ENCODE measurements at places on chromosomes 6 and 20. TPM values are rescaled to one million over a fixed set of nuclear protein-coding genes. Genes with fewer than 3 reads are reported as not detected.

Gene ZMYND8
- 37.5 TPM for total RNA-seq

Gene C6orf15
- total RNA-seq, result not detected

- DNase-seq, result no peak
These were observed 466.4 kb downstream of the PKHD1 start for GRCh38 chr6:51620971-51621370.

Gene FAM184A
- total RNA-seq, result 3.4 TPM

Gene SAMHD1
- total RNA-seq, result 94.1 TPM

Gene SLC12A5
- 2.0 TPM for total RNA-seq

Gene SMLR1
- 0.16 TPM for total RNA-seq

GRCh38 chr20:36672991-36673390, 27.0 kb upstream of the SLA2 start:
- DNase-seq, result no peak

Gene OR2H1
- total RNA-seq, result not detected

- DNase-seq, result no peak
These were observed 39.8 kb downstream of the HIVEP1 start for GRCh38 chr6:12051861-12052368.

Gene TMEM200A
- total RNA-seq, result 17.9 TPM

GRCh38 chr6:121008553-121008952, 325.7 kb downstream of the TBC1D32 start:
- no peak for DNase-seq

DNA sequence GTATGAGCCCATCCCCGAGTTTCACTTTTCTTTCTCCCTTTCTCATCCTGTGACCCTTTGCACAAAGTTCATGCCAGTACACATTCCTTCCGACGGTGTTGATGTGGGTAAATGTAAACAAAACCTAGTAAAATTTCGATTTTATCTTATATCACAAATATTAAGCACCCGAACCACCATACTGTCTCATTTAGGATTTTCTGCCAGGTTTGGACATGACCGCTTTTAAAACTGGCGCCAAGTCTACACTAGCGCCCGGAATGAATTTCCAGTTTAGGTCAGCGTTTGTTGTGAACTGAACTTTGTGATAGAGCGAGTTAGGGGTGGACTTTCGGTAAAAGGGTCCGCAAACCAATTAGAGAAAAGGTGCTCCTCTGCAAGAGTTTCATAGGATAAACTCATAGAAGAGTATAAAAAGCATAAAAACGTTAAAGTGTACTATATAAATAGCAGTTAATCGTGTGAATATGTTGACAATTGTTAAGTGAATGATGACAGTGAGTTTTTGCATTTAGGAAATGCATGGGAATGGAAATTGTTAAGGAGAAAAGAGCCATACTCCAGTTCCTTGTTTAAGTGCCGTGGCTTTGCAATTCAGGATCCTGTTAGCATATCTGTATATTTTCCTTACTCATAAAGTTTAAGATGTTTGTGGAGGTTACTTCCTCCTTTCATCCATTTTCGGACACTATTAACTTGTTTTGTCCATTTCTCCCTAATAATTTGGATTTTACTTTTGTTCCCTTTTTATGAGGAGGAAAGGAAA, 937 bp downstream of the AKAP7 start:
- peak; percentile 41 for DNase-seq

DNA sequence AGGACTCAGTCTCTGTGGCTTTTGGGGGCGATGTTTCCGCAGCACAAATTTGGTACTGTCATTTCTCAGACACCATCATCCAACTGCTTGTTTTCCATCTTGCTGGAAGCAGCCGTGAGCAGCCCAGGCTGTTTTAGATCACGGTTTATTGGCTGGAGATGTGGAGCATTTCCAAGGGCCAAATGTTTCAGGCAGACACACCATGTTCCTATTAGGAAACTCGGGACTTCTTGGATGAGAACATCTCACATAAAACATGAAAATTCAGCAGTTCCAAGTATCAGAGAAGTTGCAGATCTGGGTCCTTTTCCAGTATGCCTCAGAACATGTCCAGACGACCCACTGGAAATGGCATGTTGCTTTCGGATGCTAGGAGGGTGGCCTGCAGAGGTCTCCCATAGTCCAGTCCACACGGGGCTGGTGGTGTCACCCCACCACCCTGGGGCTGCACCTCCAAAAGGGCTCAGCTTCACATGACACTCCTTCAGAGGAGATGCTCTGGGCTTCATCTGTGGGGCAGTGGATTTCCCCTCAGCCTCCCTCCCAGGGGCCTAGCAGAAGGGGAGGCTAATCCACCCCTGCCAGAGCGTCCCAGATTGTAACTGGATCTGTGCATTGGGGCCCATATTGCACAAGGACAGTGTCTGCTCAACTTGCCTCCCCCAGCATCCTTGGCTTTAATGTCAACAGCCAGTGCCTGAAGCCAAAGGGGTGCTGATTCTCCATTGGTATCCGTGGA, 176.3 kb downstream of the SCP2D1 start:
- DNase-seq, result no peak

- no peak for DNase-seq
These were observed 112.2 kb downstream of the IRF4 start for GRCh38 chr6:503610-504362.

GRCh38 chr6:37490536-37491170, 9.0 kb downstream of the CCDC167 start:
- DNase-seq, result peak; percentile 43

Gene NRSN2
- 48.1 TPM for total RNA-seq

- DNase-seq, result no peak
These were observed 962.1 kb downstream of the GRIK2 start for GRCh38 chr6:102355578-102355977.

Gene C20orf144
- 0.16 TPM for total RNA-seq

Gene BPIFA1
- not detected for total RNA-seq

Gene MDFI
- 16.9 TPM for total RNA-seq

GRCh38 chr6:137121401-137121997, 51.9 kb downstream of the IL22RA2 start:
- DNase-seq, result no peak

Gene PTGIS
- total RNA-seq, result 24.1 TPM

- no peak for DNase-seq
These were observed 314.3 kb downstream of the EPHA7 start for GRCh38 chr6:93105017-93105416.

- DNase-seq, result peak; percentile 79
These were observed 122.6 kb upstream of the IFNGR1 start for GRCh38 chr6:137341681-137342195.

Gene NINL
- total RNA-seq, result 25.2 TPM

DNA sequence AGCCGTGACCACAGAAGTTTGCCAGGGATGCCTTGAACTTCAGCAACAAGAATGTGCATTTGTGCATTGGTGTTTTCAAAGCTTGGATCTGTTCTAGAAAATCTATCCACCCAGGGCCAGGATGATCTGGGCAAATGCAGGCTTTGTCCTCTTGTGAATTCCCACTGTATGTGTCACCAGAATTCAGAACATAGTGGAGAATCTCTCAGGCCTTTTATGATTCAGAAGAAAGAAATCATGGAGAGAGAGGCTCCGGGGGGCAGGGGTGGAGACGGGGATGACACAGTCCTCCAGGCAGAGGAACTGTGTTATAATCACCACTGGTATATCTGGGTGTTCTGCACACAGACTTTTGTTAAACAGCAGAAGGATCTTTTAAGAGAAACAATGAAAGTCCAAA, 304.1 kb downstream of the CDH4 start:
- no peak for DNase-seq
